ENCODE measurements at places on chromosomes 3 and 15. TPM values are rescaled to one million over a fixed set of nuclear protein-coding genes. Genes with fewer than 3 reads are reported as not detected.
A peak's percentile ranks its signal among the peaks of the same experiment; 100 is the strongest.

DNA sequence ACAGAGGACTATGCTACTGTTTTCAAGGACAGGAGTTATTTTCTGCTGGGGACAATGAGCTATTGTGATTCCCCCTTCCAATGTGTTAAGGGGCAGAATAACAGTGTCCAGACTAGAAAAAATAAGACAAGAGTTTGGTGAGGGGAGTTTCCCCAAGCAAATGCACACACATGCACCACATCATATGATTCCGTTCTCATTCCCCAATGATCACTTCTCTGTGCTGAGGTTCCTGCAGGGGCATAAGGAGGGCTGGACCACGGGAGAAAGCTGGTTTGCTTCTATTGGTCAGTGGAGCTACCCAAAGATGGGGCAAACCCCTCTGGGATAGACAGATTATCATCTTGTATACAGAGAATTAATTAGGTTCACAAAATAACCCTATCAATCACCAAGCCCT, 80.6 kb downstream of the RBPMS2 start:
- H3K27ac ChIP-seq: peak overlapping the region; percentile 59
- H3K36me3 ChIP-seq: peaks cover 1% of the 10 kb centered on the region
- DNase-seq: no peak
- no peak overlapping the region for H3K4me3 ChIP-seq
- H3K27me3 ChIP-seq: no peaks in the 10 kb centered on the region
- H3K4me1 ChIP-seq: peaks cover 57% of the 10 kb centered on the region

GRCh38 chr15:43473885-43474284, 19.1 kb downstream of the TP53BP1 start:
- no peaks in the 10 kb centered on the region for H3K36me3 ChIP-seq
- no peak overlapping the region for H3K4me3 ChIP-seq
- no peaks in the 10 kb centered on the region for H3K27me3 ChIP-seq
- H3K27ac ChIP-seq: no peak overlapping the region
- H3K4me1 ChIP-seq: no peaks in the 10 kb centered on the region

DNA sequence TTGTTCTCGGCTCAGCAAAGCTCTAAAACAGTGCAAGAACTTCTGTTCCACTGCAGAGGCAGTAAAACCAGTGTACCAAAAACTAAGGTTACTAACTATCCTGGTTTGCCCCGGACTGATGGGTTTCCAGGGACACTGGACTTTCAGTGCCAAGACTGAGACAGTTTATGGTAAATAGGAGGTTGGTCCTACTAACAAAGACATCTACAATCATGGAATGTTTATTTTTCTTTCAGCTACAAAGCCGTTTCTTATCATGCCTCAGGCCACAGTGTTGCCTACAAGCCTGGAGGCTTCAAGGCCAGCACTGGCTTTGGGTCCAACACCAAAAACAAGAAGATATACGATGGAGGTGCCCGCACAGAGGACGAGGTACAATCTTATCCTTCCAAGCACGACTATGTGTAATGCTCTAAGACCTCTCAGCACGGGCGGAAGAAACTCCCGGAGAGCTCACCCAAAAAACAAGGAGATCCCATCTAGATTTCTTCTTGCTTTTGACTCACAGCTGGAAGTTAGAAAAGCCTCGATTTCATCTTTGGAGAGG, 20.8 kb downstream of the CLDN18 start:
- H3K27ac ChIP-seq: no peak overlapping the region
- no peaks in the 10 kb centered on the region for H3K4me1 ChIP-seq
- no peak for DNase-seq
- no peak overlapping the region for H3K4me3 ChIP-seq
- no peaks in the 10 kb centered on the region for H3K27me3 ChIP-seq

GRCh38 chr15:53193149-53193548, 403.0 kb upstream of the ONECUT1 start:
- peaks cover 8% of the 10 kb centered on the region for H3K4me1 ChIP-seq
- no peak for DNase-seq
- no peaks in the 10 kb centered on the region for H3K27me3 ChIP-seq
- H3K27ac ChIP-seq: no peak overlapping the region
- H3K4me3 ChIP-seq: no peak overlapping the region

DNA sequence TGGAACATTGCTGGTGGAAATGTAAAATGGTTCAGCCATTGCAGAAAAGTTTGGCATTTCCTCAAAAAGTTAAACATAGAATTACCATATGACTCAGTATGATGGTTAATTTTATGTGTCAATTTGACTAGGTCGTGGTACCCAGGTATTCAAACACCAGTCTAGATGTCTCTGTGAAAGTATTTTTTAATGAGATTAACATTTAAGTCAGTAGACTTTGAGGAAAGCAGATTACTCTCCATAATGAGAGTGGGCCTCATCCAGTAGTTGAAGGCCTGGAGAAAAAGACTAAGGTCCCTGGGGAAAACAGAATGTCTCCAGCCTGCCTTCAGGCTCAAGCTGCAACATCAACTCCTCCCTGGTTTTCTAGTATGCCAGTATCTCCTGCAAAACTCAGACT, 42.3 kb upstream of the TMEM87A start:
- no peak for DNase-seq
- H3K27ac ChIP-seq: no peak overlapping the region
- no peaks in the 10 kb centered on the region for H3K4me1 ChIP-seq
- H3K36me3 ChIP-seq: no peaks in the 10 kb centered on the region
- H3K4me3 ChIP-seq: no peak overlapping the region

DNA sequence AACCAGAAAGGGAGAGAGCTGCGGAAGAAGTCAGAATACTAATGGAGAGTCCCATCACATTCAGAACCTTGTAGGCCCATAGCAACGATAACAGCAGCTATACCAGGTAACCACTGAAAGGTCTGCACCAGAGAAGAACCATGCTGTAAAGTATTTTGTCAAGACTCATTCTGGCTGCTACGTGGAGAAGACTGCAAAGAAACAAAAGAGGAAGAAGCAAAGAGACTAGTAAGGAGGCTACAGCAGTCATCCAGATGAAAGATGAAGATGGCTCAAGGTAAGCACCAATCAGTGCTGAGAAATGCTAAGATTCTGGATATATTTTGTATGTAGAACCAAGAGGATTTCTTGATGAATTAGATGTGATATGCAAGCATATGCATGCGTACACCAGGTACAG, 39.6 kb downstream of the ACAP2 start:
- DNase-seq: no peak
- H3K27me3 ChIP-seq: no peaks in the 10 kb centered on the region
- no peaks in the 10 kb centered on the region for H3K36me3 ChIP-seq
- H3K4me3 ChIP-seq: no peak overlapping the region
- no peaks in the 10 kb centered on the region for H3K4me1 ChIP-seq

DNA sequence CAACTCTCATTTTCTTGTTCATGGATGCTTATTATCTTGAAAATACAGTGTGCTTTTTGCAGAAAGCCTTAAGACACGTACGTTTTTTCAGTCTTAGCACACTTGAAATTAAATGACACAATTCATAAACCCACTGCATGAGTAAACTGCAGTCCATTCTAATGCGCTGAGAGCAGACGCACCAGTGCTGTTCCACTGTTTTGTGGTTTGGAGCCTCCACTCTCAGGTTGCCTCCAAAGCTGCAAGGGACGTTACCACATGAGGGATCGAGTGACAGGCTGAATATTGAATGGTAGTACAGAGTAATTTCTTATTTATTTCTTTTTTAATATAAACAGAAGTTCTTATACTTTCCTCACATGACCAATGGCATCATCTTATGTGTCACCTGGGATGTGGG, 12.3 kb downstream of the IQCH start:
- no peak overlapping the region for H3K4me3 ChIP-seq
- H3K36me3 ChIP-seq: no peaks in the 10 kb centered on the region
- no peaks in the 10 kb centered on the region for H3K27me3 ChIP-seq

DNA sequence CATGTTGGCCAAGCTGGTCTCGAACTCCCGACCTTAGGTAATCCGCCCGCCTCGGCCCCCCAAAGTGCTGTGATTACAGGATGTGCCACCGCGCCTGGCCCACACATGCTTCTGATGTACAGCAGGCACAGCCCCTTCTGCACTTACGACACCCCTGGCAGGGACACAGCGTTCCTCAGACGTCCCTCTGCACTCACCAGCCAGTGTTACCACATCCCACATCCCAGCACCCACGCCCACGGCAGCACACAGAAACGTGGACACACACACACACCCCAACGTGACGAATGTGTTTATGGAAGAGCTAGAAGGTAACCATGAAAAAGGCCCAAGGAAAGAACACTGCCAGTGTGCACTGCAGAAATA, 576 bp upstream of the RPAP1 start:
- peak; percentile 28 for DNase-seq
- H3K36me3 ChIP-seq: no peaks in the 10 kb centered on the region
- no peak overlapping the region for H3K27ac ChIP-seq
- peaks cover 10% of the 10 kb centered on the region for H3K4me1 ChIP-seq

DNA sequence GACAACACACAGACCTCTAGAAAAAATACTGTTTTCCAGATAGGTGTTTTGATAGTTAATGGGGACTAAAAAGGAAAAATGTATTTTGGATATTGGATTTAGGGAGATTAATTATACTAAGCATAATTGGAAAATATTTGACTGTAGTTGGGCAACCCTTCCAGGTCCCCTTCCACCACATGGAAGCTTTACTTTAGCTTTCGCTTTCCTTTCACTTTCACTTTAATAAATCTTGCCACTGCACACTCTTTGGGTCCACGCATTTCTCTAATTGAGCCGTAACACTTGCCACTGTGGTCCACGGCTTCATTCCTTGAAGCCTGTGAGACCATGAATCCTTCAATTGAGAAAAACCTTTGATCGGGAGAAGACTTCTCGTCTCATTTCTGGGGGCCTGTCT, 15.5 kb downstream of the GLDN start:
- no peak overlapping the region for H3K4me3 ChIP-seq
- H3K36me3 ChIP-seq: no peaks in the 10 kb centered on the region
- no peak for DNase-seq
- H3K27ac ChIP-seq: no peak overlapping the region

GRCh38 chr3:184568924-184569829, 7.6 kb downstream of the EPHB3 start:
- H3K4me3 ChIP-seq: peak overlapping the region; percentile 30
- DNase-seq: peak; percentile 80
- H3K4me1 ChIP-seq: peaks cover 54% of the 10 kb centered on the region
- peaks cover 2% of the 10 kb centered on the region for H3K36me3 ChIP-seq
- H3K27me3 ChIP-seq: no peaks in the 10 kb centered on the region

DNA sequence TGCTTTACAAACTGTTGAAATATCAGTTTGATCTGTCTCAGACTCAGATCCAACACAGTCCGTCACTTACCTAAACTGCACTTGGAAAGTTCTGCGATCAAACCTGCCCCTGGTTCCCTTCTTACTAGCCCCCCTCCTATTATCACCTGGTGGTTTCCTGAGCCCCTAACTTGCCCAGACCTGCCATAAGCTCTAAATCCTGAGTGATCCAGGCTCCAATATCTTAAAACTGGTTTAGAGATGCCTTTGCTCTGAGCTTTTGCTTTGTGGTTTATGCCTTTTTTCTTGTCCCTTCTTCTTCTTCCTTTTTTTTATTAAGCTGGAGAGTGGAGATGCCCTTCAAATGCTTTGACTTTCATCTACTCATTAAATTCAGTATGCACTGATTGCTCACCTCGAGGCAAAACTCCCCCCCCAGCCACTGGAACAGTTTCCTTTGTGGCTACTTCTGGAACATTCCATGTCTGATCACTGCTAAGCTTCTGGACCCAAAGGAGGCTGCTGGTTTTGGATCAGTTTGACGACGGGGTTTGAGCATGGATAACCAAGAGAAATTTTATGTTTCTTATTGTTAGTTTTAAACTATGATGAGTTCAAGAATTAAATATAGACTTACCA, 3.5 kb upstream of the ITGB5 start:
- peaks cover 4% of the 10 kb centered on the region for H3K4me1 ChIP-seq
- H3K27me3 ChIP-seq: no peaks in the 10 kb centered on the region
- no peaks in the 10 kb centered on the region for H3K36me3 ChIP-seq
- no peak for DNase-seq
- H3K27ac ChIP-seq: no peak overlapping the region
- H3K4me3 ChIP-seq: no peak overlapping the region

DNA sequence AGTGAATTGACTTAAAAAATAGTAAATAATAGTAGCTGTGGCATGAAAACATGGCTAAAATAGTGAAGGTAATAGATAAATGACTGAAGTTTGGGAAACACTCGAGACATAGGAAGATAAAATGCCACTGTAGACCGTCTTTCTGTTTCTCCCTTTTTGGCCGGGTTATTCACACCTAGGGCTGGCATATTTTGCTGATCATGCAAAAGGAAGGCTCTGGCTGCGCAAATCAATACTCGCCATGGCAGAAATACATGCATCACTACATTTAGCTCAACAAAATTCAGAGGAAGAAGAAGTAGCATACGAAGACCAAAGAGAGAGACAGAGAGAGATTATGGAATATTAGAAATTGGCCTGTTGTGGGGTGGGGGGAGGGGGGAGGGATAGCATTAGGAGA, 242.2 kb upstream of the KBTBD8 start:
- no peak overlapping the region for H3K4me3 ChIP-seq
- H3K36me3 ChIP-seq: no peaks in the 10 kb centered on the region
- no peaks in the 10 kb centered on the region for H3K27me3 ChIP-seq
- no peak for DNase-seq

DNA sequence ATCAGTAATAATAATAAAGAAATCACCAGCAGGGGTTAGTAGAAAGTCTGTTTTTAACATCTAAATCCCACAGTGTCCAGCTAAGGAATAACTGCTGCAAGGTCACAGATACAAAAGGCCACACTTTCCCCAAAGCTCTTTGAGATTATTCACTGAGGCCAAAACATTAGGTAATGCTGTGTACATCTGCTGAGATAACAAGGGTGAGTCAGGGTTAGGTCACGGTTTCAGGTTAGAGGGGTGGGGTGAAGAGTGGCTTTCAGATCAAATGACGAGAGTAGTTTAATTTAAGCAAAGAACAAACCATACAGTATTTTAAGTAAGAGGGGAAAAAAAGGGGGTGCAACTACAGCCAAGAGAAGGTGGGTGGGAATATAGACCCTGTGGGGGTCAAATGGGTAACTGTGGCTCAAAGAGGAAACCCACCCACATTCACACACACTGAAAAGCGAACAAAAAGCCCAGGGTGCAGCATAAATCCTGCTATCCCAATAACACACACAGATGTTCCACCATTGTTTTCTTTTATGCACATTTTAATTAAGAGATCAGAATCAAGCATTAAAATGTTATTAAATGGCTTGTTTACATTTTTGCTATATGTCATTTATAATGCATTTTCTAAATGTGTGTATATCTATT, 412.9 kb downstream of the TIGIT start:
- peaks cover 60% of the 10 kb centered on the region for H3K4me1 ChIP-seq
- no peaks in the 10 kb centered on the region for H3K36me3 ChIP-seq
- peak; percentile 80 for DNase-seq
- H3K27me3 ChIP-seq: no peaks in the 10 kb centered on the region
- H3K4me3 ChIP-seq: no peak overlapping the region

SLC2A2 gene
- 8.2 TPM for total RNA-seq

MINAR1 gene
- total RNA-seq: 4.7 TPM

LINGO1 gene
- 0.99 TPM for total RNA-seq

HCLS1 gene
- total RNA-seq: 12.2 TPM

PLCH1 gene
- 3.0 TPM for total RNA-seq

CADPS gene
- total RNA-seq: 67.6 TPM

HRG gene
- total RNA-seq: not detected
